Fibroblast of lung (primary cell): ENCODE measurements at places on chromosomes 5 and 9. TPM values are rescaled to one million over a fixed set of nuclear protein-coding genes. Genes with fewer than 3 reads are reported as not detected.

- peak; percentile 52 for DNase-seq
Measured at GRCh38 chr5:172852490-172853354, 18.7 kb downstream of the ERGIC1 start.

DNA sequence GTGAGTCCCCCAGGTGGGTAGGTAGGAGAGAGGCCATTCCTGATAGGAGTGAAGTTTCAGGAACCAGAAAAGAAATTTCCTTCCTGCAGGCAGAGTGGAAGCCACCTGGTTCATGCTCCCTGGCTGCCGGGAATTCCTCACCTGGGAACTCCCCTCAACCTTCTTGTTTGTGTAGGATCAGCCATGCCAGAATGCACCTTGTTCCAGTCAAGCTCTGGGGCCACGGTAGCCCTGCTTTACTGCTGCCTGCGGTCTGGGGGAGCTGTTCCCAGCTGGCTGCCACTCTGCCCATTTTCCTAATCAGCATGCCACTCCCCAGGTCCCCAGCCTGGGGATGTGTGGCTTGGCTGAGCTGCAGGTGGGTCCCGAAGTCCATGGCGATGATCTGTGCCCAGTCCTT is 18.7 kb upstream of the B4GALT1 start:
- DNase-seq, result no peak

GRCh38 chr5:43101491-43101890 is 19.2 kb upstream of the ZNF131 start:
- no peak for DNase-seq

- no peak for DNase-seq
Measured at GRCh38 chr9:128992995-128993394, 35.1 kb downstream of the SH3GLB2 start.

GRCh38 chr5:143683459-143683858 is 128.5 kb upstream of the HMHB1 start:
- no peak for DNase-seq

GRCh38 chr5:16812448-16812847 is 123.6 kb downstream of the MYO10 start:
- no peak for DNase-seq

DNA sequence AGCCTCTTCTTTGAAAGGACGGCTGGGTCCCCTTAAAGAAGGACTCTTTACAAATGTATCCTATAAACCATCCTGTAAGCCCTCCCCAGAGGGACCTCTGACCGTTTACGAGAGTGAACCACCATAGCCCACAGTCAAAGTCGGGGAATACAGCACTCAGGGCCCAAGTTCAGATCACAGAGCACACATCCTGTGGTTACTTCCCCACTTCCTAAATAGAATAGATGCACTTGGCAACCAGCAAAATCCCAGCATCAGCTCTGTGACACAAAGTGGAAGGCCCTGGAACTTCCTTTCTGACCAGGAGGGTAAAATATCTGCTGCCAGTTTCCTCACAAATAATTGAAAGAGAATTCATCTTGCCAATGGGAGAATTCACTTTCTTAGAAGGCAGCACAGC is 6.9 kb upstream of the IGFBPL1 start:
- DNase-seq, result no peak

GRCh38 chr5:178757049-178757809 is 26.8 kb upstream of the ZNF354A start:
- DNase-seq, result no peak

DNA sequence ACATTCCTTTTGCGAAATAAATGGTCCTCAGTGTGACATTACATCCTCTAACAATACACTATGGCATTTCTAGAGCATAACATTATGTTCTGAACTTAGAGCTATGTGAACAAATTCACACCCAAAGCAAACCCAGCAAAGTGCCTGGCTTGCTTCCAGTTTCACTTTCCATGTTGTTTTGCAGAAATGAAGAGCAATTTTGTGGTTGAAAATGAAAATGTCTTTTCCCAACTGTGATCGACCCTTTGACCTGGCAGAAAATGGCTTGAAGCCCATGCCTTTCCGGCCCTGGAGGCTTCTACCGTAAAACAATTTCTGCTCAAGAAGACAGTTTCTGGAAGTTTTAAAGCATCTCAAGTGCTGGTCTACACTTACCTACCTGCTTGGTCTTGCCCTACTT is 344.7 kb upstream of the RGMB start:
- DNase-seq, result peak; percentile 98

- no peak for DNase-seq
Measured at GRCh38 chr5:14607104-14607503, 25.5 kb downstream of the OTULINL start.

DNA sequence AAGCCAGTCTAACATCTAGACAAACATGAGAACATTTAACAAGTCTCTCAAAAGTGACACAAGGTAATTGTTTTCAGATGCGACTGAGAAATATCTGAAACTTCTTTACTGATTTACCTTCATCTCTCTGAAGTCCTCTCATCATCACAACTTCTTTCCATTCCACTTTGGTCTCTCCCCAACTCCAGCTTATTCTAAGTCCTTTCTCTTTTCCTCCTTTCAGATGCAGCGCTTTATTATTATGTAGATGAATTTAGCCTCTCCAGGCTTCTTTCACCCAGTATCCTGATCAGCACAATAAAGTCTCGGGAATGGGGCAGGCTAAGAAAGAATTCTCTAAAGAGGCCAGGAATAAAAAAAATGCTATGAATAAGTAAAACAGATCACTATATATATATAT is 128.0 kb downstream of the KCTD16 start:
- DNase-seq, result no peak

DNA sequence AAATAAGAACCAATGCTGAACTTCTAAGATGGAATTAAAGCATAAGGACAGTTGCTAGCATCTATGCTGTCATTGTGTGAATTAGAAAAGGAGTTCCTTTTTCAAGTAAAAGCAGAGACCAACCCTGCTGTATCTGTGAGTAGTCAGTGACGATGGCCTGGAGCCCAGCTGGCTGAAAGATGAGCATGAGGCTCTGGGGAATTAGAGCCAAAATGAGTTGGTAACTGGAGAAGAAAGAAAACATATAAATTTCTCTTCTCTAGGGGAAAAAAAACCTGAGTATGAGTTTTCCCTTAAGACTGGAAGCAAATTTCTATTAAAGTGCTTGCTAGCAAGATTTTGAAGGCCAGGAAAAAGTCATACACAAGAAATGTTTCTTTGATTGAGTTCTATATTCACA is 1.6 kb upstream of the SPZ1 start:
- peak; percentile 30 for DNase-seq

GRCh38 chr5:154198611-154199230 is 8.2 kb downstream of the GALNT10 start:
- peak; percentile 96 for DNase-seq

DNA sequence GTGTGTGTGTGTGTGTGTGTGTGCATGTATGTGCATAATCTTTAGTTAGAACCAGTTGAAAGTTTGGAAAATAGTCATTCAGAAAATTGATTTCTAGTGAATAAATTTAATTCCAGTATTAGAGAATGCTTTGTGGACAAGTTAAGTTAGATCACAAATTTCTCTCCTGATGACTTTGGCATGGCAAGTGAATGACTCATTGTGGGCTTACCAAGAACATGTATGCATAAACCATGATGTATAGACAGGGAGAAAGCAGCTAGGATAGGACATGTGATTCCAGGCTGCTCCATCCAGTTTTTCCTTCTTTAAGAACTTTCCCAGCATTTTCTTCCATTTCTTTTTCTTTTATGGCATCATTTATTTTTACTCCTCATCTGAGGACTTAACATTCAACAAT is 85.7 kb upstream of the SGCD start:
- peak; percentile 8 for DNase-seq

DNA sequence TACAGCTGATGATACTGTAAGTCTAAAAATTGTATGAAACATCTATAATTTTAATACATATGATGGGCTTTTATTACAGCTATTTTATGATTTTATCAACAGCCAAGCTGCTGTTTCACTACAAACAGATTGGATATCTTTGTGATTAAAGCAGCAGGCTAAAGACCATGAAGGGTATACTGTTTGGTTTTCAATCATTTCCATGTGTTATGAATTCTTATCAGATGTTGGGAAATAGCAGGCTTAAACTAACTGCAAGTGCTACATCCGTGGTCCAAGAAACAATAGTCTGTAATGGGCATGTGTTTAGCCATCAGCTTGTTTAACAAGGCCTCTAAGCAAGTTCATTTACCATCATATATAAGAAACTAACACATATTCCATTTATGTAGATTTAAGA is 107.5 kb downstream of the CWC27 start:
- DNase-seq, result no peak

GRCh38 chr5:139901251-139901575 is 105.6 kb downstream of the PSD2 start:
- DNase-seq, result no peak

DNA sequence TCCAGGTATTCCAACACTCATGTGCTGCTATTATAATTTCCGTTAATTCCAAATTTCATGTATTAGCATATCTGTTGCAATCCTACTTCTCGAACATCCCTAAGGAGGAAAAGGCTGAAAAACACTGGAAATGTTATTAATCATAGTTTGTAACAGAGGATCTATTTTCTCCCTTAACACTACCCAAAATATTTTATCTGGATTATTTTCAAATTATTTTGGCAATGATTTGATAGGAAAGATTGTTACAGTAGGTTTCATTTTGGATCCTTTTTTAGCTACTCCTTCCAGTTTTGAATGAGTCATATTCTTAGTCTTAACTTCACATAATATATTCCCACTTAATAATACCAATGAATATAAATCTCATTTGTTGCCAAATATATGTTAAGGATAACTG is 13.9 kb upstream of the NAA35 start:
- peak; percentile 8 for DNase-seq

The TNC gene
- 457 and 560 TPM in 2 replicates for total RNA-seq

The PTGER4 gene
- 3.3 and 5.4 TPM in 2 replicates for total RNA-seq

The SGCD gene
- 21.1 and 67.5 TPM in 2 replicates for total RNA-seq

The HTR4 gene
- total RNA-seq, result not detected in 2 replicates

The TMEM174 gene
- not detected in 2 replicates for total RNA-seq

The DNAJC25 gene
- 6.7 and 7.3 TPM in 2 replicates for total RNA-seq
